Heart right ventricle (tissue), 16 donors: ENCODE measurements at places on chromosomes 2 and 18. TPM values are rescaled to one million over a fixed set of nuclear protein-coding genes. Genes with fewer than 3 reads are reported as not detected.

DNA sequence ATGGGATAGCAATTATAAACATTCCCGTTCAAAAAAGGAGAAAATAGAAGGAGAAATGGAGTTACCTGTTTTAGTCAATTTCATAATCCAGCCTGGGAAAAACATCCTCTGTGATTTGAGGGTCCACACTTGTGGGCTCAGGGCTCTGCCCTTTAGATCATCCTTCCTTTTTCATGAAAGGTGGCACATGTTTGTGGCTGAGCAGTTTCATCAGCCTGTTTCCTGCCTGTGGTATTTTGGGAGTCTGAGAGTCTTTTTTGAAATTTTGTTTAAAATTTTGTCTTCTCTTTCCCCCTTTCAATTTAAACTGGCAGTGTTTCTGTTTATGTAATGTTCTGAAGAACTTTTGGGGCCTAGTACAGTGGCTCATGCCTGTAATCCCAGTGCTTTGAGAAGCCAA is 84.0 kb downstream of the KIAA1328 start:
- no peak for DNase-seq

Gene MAL
- 1.9 TPM for total RNA-seq

GRCh38 chr2:219179601-219180465 is 1.8 kb downstream of the RETREG2 start:
- DNase-seq, result no peak

Gene EDAR
- not detected for total RNA-seq

Gene SERPINB4
- total RNA-seq, result not detected

GRCh38 chr2:210727549-210727948 is 171.2 kb downstream of the CPS1 start:
- DNase-seq, result no peak

Gene MERTK
- 3.3 TPM for total RNA-seq

DNA sequence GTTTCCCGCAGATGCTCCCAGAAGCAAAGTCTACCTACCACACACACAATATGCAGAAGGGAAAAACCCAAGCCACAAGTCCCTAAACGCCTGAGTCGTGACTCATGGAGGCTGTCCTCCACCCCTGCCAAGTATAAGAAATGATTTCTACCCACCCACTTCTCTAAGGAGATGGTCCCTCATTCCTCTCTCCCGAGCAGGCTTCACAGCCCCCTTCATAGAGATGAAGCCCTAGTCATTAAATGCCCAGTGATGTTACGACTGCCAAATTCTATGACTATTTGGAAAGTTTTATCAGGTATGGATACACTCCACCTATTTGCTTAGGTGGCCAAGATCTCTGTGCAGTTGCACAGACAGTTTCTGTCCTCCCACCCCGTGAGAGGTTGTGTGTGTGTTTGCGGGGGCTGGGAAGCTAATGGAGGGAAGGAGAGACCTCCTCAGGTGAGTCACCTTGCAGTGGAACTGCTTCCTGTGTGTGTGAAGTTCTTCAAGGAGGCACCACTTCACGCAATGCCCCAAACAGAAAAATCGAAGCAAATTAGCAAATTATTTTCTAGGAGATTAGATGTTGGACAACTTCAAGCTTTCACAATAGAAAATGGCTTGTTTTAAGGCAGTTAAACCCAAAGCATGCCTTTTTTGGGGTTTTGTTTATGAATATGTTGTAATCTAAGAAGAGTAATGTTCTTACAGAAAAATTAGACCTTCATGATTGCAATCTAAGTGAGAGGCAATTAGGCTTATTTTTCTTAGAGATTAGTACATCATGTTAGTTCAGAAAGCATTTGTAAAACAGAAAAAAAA is 175.2 kb downstream of the TGIF1 start:
- no peak for DNase-seq

Gene ERMN
- total RNA-seq, result not detected

GRCh38 chr2:85760371-85760770 is 6.6 kb downstream of the ATOH8 start:
- DNase-seq, result no peak

DNA sequence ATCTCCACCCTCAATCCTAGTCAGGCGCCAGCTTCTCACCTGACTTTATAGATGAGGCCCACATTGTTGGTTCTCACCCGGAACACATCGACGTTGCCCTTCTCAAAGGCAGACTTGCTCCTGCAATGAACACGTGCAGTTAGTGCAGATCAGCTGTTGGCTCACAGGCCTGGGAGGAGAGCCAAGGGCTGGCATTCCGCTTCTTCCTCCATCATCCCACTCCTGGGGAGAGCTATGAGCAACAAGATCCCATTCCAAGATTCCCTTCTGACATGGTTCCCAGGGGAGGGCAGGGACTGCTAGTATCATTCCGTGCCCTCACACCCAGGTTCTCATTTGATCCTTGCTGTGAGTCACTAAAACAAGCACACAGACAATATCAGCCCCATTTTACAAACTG is 15.1 kb downstream of the LOXHD1 start:
- DNase-seq, result no peak

- no peak for DNase-seq
These were observed 243.4 kb downstream of the IKZF2 start for GRCh38 chr2:212908031-212908430.

- DNase-seq, result no peak
These were observed 598 bp upstream of the SNRNP200 start for GRCh38 chr2:96305979-96306308.

Gene TWIST2
- 0.73 TPM for total RNA-seq

Gene ZEB2
- total RNA-seq, result 85.9 TPM

- no peak for DNase-seq
These were observed 59.4 kb upstream of the RAPH1 start for GRCh38 chr2:203594541-203594940.

GRCh38 chr2:152033011-152033925 is 65.6 kb downstream of the CACNB4 start:
- no peak for DNase-seq

Gene PAIP2B
- 74.9 TPM for total RNA-seq

GRCh38 chr2:46171996-46172546 is 125.1 kb upstream of the EPAS1 start:
- no peak for DNase-seq

DNA sequence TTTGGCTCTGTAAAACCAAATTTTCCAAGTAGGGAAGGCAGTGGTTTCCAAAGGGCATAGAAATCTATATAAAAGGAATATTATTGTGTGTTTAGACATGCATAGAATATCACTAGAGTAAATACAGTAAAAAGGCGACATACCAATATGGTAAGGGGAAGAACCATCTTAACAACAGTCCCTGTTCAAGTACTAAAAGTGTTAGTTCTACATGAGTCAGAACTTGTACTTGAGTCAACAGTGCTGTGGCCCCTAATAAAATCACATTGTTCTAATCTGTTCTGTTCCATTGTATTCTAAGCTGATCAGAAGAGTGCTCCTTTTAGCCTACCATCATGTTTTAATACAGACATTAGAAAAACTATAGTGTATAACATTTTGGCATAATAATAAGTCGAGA is 36.1 kb upstream of the TNFRSF11A start:
- no peak for DNase-seq

Gene KIAA2012
- not detected for total RNA-seq
